Heart left ventricle (tissue), 16 donors: ENCODE measurements at places on chromosomes 7 and 10. TPM values are rescaled to one million over a fixed set of nuclear protein-coding genes. Genes with fewer than 3 reads are reported as not detected.

UTF1 gene
- not detected for total RNA-seq

SPDYE6 gene
- total RNA-seq: not detected

DNA sequence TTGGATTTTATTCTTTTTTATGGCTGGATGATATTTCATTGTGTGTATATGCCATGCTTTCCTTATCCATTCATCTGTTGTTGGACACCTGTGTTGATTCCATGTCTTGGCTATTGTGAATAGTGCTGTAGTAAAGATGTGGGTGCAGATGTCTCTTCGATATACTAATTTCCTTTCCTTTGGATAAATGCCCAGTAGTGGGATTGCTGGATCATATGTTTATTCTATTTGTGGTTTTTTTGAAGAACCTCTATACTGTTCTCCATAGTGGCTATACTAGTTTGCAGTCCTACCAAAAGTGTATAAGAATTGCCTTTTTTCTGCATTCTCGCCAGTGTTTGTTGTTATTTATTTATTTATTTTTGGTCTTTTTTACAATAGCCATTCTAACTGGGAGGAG lies 159.8 kb downstream of the WNT2 start:
- H3K36me3 ChIP-seq: no peaks in the 10 kb centered on the region
- H3K27me3 ChIP-seq: no peaks in the 10 kb centered on the region
- no peak overlapping the region for H3K27ac ChIP-seq

GRCh38 chr7:42495256-42495655 lies 258.2 kb upstream of the GLI3 start:
- no peaks in the 10 kb centered on the region for H3K27me3 ChIP-seq
- H3K36me3 ChIP-seq: no peaks in the 10 kb centered on the region
- no peak for DNase-seq
- no peak overlapping the region for H3K4me3 ChIP-seq
- peaks cover 13% of the 10 kb centered on the region for H3K4me1 ChIP-seq

- peaks cover 19% of the 10 kb centered on the region for H3K36me3 ChIP-seq
- no peak overlapping the region for H3K27ac ChIP-seq
- DNase-seq: no peak
- peaks cover 17% of the 10 kb centered on the region for H3K4me1 ChIP-seq
- H3K27me3 ChIP-seq: no peaks in the 10 kb centered on the region
These were observed 23.3 kb downstream of the SFTPD start for GRCh38 chr10:79925614-79926013.

DNA sequence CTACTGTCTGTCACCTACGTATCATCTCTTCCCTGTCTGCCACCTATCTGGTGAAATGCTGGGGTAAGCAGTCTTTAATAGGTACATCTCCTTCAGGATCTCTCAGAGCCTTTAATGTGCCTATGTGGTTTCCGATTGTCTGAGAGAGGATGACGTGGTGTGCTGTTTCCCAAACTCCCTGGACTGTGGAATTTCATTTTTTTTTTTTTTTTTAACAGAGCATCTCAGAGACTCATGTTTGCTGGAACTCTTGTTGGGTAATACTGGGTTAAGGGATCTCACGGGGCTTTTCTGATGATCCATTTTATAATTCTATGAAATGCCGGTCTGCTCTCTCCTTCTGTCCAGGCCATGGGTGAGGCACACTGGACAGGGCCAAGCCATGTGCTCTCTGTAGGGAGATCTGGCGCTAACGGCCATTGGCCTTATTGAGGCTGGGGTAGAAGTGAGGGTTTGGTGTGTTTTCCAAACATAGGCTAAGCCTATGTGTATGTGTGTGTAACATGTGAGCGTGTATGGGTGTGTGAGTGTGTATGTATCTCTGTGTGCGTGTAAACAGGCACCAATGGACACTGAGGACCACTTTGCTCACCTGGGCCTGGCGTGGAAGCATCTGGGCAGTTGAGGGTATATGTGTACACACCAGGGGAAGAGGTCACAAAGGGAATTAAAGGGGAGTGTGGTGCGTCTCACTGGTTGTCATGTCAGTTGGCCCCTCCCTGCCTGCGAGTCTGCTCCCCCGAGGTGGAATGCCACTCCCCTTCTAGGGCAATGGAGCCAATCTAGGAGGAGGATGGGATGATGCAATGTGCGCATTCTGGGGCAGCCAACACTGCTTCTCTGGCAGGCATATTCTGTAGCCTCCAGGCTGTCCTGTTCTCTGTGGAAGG lies 7.8 kb downstream of the ADRA2A start:
- no peak overlapping the region for H3K27ac ChIP-seq
- no peak overlapping the region for H3K4me3 ChIP-seq
- DNase-seq: no peak
- H3K36me3 ChIP-seq: no peaks in the 10 kb centered on the region
- no peaks in the 10 kb centered on the region for H3K4me1 ChIP-seq
- H3K27me3 ChIP-seq: peaks cover 25% of the 10 kb centered on the region

DNA sequence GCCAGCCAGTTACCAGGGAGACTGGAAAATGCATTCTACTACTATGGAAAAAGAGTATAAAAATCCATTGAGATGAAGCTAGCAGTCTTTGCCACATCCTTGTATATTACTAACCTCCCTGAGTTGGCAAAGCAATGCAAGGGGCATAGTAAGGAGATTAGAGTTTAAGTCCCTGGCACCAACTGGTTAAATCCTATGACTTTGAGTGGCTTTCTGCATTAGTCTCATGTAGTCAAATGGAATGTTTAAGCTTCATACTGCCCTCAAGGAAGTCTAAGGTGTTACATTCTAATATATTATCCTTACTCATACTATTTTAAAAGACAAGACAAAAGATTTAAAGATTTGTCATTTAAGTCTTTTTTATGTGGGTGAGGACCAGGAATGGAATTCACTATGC lies 110.1 kb downstream of the INHBA start:
- no peaks in the 10 kb centered on the region for H3K27me3 ChIP-seq
- no peak overlapping the region for H3K27ac ChIP-seq
- DNase-seq: no peak
- no peak overlapping the region for H3K4me3 ChIP-seq
- no peaks in the 10 kb centered on the region for H3K36me3 ChIP-seq

GRCh38 chr7:130475776-130476175 lies 16.1 kb upstream of the MEST start:
- no peak overlapping the region for H3K27ac ChIP-seq
- no peaks in the 10 kb centered on the region for H3K27me3 ChIP-seq
- peaks cover 18% of the 10 kb centered on the region for H3K4me1 ChIP-seq

DNA sequence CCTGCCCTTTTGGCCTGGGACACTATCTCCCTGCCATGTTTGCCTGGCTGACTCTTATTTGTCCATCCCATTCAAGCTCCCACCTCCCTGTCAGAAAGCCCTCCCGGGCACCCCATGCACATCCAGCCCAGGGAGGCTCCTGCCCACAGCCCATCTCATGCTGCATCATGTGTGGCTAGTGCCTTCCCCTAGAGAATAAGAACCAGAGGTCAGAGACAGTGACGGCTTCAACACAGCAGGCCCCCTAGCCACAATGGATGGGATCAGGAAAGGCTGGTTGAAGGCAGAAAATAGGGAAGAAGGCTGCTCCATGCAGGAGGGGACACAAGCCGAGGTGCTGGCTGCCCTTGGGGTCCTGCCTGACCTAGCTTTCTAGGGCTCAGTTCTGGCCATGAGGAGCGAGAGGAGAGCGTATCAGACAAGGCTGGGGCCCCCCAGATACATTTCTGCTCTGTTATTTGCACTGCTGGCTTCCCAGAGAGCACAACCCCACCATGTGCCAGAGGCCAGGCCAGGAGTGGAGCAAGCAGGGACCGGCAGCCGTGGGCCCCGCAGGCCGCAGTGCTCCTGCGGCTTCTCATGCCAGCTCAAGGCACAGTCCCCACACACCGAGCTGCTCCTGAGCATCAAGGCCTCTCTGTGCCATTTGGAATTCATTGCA lies 161.1 kb upstream of the ZMIZ1 start:
- H3K36me3 ChIP-seq: no peaks in the 10 kb centered on the region
- H3K4me3 ChIP-seq: no peak overlapping the region
- no peak overlapping the region for H3K27ac ChIP-seq
- no peaks in the 10 kb centered on the region for H3K27me3 ChIP-seq
- no peaks in the 10 kb centered on the region for H3K4me1 ChIP-seq
